ENCODE measurements at places on chromosomes 2 and 18.

DNA sequence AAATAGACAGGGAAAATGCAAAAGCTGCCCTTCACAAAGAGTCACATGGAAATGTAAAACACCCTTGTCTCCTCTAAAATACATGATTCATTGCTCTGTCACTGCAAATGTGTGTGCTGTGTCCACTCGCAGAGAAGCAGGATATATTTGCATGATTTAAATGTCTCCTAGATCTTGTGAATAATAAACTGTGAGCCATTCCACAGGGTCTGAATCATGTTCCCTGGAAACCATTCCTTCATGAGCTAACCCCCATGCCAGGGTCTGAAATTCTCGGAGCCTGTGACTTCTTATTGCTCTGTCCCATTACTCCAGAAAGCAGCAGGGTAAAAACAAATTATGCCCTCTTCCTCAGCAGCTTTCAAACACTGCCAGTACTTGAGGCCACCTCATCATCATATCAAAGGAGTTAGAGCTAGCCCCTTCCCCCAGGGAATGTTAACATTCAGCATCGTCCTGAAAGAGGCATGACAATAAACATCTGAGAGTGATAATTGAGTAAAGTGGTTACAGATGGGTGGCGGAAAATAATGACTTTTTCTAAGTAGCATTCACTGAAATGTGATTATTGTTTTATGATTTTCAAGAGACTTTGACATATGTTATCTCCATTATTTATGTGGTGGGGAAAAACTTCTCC, 11.7 kb upstream of the CNGA3 start:
- DNase-seq, result no peak

GRCh38 chr18:34729740-34730355, 19.8 kb downstream of the DTNA start:
- no peak for DNase-seq

DNA sequence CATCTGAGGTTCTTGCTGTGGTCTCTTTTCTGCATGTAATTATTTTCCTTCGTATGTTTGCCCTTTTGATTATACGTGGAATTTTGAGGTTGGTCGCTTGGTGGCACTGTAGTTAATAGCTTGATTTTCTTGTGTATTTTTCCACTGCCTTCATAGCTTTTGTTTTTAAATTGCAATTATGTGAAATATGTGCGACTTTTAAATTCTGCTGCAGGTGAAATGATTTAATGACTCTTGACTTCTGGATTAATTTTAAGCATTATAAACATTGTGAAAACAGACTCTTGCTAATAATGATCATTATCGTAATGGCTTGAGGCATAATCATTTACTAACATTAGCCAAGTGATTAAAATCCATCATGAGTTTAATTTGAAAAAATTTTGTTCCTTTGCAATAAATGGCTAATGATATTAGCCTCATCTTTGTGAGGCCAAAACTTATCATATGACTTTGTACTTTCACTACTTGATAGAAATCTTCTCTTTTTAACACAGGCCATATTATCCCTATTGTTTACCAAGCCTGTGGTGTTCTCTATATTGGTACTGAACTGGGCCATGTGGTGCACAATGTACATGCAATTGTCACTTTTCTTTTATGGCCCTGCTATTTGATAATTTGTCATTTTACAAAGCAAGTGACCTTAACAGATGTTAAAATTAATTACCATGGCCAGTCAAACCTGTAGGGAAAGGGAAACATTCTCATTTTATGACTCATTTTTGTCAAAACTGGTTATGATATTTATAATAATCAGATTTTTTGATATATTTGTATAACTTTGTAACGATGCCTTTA, 62.8 kb upstream of the NEUROD1 start:
- no peak for DNase-seq

DNA sequence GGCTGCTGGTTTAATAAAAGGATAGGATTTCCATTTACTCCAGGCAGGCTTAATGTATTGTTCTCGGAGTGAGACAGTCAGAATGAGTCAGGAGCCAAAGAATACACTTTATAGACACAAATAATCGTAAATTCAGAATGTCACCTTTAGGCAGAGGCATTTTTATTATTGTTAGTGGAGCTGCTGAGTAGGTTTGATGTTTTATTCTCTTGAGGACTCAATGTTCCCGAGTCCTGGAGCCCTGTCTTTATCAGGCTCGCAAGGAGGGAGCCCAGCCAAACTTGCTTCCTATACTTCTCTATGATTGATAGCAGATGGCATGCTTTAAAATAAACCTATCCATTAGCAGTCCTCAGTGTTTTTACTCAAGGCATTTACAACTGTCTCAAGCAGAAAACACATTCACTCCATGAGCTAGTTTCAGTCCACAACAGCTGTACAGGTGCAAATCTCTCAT, 492.3 kb upstream of the ZEB2 start:
- DNase-seq, result no peak

DNA sequence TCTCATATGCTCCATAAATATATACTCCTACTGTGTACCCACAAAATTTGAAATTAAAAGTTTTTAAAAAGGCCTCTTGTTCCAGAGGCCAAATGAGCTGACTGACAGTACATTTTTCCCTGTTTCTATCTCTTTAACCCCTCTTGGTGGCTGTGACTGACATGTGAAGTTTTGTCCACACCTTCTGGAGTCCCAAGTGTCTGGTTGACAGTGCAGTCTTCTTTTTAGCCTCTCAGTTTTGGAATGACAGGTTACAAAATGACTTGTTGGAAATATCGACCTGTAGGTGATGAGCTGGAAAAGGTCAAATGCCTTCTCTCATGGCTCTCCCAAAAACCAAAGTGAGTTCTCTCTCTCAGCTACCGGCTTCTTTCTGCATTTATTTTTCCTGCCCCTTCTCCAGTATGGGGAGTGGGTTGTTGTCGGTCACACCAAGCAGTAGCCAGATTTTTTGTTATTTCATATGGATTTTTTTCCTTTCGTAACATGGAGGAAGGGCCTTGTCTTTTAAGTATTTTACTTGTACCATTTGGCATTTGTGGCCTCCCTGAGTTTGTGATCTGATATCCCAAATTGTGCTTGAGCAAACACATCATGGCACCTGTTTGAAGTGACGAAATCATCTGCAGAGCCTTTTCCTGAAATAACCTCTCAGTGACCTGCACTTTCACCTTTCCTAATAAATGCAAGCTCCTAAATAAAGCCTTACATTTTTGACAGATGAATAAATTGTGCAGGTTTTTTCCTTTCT, 143.9 kb downstream of the ESCO1 start:
- no peak for DNase-seq
